Sciatic nerve (tissue), 2 donors: ENCODE measurements at places on chromosomes 2 and 18. TPM values are rescaled to one million over a fixed set of nuclear protein-coding genes. Genes with fewer than 3 reads are reported as not detected.

DNA sequence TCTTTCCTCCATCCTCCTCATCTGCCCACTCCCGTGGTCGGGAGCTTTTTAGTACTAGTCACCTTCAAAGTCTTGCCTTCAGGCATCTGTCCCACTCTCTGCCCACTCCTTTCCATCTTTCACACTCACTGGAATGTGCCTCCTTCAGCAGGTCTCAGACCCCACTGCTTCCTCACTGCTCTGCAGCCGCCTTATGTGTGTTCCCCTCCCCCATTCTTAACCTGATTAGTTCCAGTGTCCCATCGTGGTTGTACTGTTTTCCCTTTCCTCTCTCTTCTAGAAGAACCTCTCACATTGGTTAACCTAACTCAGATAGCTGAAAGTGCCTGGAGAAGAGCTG is 3.0 kb downstream of the ARMC9 start:
- DNase-seq = no peak

DNA sequence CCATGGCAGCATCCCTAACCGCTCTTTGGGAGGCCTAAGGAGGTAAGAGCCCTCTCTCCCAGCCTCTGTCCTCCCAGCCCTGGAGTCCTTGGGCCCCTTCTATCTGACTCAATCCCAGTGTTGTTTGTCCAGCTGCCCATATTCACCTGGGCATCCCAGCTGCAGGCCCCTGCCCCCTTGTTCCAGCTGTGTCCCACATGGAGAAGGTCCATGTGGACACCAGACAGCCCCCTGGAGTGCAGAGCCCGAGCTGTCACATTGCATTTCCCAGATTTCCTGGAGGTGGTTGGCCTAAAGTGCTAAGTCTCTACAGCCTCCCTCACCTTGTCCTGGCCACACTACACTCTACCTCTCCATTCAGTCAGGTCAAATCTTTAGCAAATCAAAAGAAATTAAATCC is 42.5 kb downstream of the PSD4 start:
- DNase-seq = no peak

DNA sequence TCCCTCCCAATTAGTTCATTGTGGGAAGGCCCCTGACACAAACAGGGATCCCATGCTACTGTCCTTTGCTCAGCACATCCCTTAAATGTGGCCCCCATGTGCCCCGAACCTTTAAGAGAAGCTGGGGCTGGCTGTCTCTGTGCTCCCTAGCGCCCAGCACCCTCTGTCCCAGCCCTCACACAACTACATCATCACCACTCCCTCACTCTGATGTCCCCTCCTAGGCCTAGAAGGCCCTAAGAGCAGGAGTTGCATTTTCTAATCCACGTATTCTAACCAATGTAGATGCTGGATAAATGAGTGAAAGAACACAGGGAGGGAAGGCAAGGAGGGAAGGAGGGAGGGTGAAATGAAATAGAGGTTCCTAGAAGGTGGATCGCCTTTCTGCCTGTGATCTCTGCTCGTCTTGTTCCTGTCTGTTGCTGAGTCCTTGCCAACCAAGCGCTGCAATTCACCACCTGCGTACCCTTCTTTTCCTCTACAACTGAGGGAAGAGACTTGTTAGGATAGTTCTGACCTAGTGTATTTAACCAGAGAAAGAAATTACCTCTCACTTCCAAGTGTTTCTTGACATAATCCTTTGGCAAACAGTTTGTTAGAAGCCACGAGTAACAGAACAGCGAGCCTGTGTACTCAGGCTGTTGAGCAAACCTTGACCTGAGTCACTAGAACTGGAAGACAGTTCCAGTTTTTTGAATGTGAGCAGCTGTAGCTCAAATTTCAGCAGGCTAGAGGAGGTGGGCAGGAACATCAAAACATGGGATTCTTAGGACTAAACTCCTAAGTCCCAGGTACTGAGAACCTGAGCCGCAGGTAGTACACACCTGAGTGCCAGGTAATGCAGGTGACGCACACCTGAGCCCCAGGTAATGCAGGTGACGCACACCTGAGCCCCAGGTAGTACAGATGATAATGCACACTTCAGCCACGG is 181.5 kb upstream of the ID2 start:
- DNase-seq = no peak

GRCh38 chr18:32717126-32717525 is 55.7 kb downstream of the KLHL14 start:
- no peak for DNase-seq

- no peak for DNase-seq
Measured at GRCh38 chr2:120958623-120959366, 223.1 kb downstream of the GLI2 start.

DNA sequence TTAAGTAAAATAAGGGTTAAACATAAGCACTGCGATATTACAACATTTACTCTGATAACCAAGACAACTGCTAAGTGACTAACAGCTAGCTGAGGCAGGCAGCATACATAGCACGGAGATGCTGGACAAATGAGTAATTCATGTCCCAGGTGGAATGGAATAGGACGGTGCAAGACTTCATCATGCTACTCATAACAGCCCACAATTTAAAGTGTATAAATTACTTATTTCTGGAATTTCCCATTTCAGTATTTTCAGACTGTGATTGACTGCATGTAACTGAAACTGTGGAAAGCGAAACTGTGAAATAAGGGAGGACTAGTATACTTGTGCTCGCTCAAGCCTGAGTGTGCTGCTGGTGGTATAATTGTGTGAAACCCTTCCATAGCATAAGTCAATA is 12.9 kb downstream of the IER3IP1 start:
- DNase-seq = no peak

DNA sequence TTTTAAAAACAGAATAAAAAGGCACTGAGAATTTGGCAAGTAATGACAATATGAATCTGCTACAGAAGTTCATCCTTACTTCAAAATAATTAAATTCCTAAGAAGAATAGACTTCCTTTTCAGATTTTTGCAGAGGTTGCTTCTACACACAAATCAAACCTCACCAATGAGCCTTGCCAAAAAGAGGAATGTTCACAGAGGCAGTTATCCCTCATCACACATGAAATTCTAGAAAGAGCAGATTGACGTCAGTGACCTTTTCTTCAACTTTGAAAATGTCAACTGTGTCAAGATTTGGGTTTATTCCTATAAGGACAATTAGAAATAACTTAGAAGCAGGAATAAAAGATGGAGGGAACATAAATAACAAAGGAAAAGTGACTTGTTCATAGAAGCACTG is 64.6 kb downstream of the MBD2 start:
- no peak for DNase-seq

GRCh38 chr2:236167297-236168109 is 683 bp downstream of the GBX2 start:
- DNase-seq = no peak

DNA sequence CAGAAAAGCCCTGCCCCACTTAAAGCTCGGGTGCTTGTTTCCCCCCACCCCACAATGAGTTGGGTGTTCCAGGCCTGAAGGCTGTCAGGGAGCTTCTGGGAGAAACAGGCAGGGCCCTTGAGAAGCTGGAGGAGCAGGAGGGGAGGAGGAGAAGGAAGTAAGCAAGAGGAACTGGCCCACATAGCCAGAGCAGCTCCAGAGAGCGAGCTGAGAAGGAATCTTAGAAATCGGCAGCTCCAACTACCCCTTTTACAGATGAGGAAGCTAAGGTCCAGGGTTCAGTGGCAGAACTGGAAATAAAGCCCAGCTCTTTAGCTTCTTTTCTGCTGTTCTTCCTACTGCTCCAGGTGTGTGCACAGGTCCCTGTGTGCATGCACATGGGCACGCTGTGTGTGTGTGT is 12.7 kb upstream of the KCNK3 start:
- DNase-seq = no peak

GRCh38 chr2:40260437-40260836 is 191.5 kb downstream of the SLC8A1 start:
- no peak for DNase-seq

GRCh38 chr2:47437287-47437686 is 34.3 kb downstream of the MSH2 start:
- DNase-seq = no peak

Gene KIAA2012
- total RNA-seq = not detected

Gene TEX44
- not detected for total RNA-seq

Gene ASB18
- not detected for total RNA-seq

Gene ANKRD30B
- total RNA-seq = 17.2 TPM

Gene STAT4
- 3.5 TPM for total RNA-seq

Gene NEU2
- total RNA-seq = not detected

Gene CYP1B1
- 237 TPM for total RNA-seq
